CD4-positive, alpha-beta T cell treated with Interleukin-17A for 1 hour (primary cell): ENCODE measurements at places on chromosomes 13 and 19.
A peak's percentile ranks its signal among the peaks of the same experiment; 100 is the strongest.

- no peak for DNase-seq
Observed at GRCh38 chr13:110317093-110317492, 10.0 kb downstream of the COL4A2 start.

DNA sequence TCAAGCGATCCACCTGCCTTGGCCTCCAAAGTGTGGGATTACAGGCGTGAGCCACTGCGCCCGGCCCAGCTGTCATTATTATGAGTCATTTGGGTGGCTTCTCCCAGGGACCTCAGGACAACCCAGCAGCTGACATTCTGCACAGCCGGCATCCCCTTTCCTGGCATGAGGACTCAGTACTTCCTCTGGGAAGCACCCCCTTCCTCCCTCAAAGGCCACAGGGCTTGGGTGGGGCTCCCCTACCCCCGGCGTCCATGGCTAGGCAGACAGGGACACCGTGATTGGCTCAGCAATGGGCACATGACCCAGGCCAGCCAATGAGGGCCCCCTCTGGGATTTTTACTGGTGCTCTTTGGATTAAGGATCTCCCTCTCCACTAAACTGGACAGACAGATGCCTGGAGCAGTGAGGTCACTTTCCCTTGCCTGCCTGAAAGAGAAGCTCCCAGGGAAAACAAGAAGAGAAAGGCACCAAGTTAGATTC lies 6.0 kb downstream of the KANK2 start:
- DNase-seq = no peak

DNA sequence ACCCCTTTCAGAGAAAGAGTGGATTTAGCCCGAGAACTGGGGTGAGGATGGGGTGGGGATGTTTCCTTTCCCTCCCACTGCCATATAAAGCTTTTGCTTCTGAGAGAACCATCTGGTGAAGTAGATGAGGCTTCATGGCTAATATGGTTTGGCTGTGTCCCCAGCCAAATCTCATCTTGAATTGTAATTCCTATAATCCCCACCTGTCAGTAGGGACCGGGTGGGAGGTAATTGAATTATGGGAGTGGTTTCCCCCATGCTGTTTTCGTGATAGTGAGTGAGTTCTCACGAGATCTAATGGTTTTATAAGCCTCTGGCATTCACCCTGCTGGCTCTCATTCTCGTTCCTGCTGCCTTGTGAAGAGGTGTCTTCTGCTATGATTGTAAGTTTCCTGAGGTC lies 270.9 kb downstream of the LMO7 start:
- DNase-seq = no peak

- no peak for DNase-seq
Observed at GRCh38 chr13:74107598-74107997, 26.6 kb downstream of the KLF12 start.

DNA sequence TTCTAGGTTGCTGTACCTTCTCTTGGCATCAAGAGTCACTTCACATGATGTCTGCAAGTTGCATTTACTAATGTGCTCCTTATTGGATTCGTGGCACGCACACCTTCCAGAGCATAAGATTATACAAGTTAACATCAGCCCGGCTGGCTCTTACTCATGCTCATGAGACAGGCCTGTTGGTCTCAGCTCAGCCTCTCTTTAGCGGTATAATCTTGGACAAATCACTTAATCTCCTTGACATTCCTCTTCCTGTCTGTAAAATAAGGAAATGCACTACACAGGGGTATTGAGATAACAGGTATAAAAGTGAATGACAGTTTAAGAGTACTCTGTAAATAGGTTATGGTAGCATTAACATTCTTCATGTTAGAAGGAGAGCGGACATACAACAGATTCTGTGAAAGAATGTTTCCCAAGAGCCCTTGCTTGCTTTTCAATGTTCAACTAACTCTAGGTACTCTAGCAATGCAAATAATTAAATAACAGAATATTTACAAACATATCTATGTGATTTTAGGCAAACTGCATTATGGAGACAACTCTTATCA lies 181.1 kb downstream of the FGF14 start:
- DNase-seq = no peak

DNA sequence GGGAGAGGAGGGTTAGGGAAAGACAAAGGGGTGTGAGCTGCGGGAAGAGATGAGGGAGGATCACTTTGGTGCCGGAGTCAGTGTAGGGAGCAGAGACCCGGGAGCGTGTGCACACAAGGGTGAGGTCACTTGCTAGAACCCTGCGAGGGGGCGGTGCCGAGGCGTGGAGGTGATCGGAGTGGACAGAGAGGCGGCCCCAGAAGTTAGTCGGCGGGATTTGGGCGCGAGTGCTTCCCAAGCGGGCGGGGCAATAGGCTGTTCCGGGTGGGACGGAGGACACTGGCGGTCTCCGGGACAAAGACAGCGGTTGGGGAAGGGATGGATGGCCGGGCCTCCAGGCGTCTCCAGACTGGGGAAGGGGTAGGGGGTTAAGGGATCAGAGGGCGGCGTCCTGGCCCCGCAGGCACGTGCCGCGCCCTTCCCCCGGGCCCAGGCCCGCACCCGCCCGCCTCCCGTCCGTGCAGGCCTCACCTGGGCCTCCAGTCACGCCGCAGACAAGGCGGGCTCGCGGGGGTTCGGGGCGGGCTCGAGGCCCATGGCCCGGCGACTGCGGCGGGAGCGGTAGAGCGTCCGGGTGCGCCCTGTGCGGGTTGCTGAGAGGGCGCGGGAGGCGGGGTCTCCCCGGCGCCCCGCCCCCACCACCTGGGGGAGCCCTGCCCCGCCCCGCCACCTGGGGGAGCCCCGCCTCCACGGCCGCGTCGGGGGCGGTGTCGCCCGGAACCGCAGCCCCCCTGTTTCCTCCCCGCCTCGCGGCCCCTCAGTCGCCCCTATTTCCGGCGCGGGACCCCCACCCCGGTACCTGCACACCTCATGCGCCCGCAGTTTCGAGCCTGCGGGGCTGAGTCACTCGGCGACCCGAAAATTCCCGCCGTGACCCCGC lies at the start of gene LPAR2:
TSS of gene LPAR2 (minus strand) at position 600 of the 880 bp plus-strand sequence. CDS start 945 bp downstream, outside the sequence.
- DNase-seq = peak; percentile 81

- no peak for DNase-seq
Observed at GRCh38 chr13:30805132-30805537, 69.8 kb downstream of the ALOX5AP start.

- DNase-seq = no peak
Observed at GRCh38 chr19:36423925-36424324, 5.5 kb upstream of the ZFP82 start.

DNA sequence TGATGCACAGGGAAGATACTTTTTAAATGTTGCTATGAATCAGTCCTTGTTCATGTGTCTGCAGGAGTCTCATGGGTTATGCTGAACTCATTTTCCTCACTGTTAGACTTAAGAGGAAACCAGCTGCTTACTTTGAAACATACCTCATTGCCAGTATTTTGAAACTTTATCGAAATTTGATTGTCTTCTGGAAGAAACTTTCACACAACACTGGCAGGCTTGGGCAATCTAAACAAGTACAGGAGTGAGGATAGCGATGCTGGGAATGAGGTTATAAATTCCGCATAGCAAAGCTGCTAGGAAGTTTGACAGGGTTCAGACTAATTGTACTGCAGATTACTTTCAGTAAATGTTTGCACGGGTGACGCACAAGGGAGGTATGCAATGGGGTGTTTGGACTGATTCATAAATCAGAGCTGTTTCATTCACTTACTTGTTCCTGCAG lies 245.7 kb downstream of the DNAJC15 start:
- DNase-seq = no peak

- DNase-seq = no peak
Observed at GRCh38 chr19:49685845-49686332, 3.5 kb upstream of the ADM5 start.

GRCh38 chr19:10552510-10553053 lies 8.9 kb downstream of the ATG4D start:
- peak; percentile 41 for DNase-seq

GRCh38 chr19:23698711-23699520 lies 11.9 kb upstream of the ZNF675 start:
- DNase-seq = no peak
